Prostate gland (tissue), 2 donors: ENCODE measurements at places on chromosomes 16 and 17. TPM values are rescaled to one million over a fixed set of nuclear protein-coding genes. Genes with fewer than 3 reads are reported as not detected.

DNA sequence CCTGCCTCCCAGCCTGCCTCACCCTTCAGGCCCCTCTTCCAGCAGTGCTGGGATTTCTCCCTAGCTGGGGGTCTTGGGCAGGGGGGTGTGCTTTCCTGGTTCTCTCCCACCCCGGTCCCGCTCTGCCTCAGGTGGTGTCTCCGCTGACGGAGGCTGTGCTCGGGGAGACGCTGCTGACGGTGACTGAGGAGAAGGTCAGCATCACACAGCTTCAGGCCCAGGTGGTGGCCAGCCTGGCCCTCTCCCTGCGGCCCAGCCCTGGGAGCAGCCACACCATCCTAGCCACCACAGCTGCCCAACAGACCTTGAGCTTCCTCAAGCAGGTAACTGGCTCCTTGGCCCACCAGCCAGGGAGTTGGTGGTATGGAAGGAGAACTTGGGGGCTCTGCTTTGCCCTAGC, 56.5 kb downstream of the TMEM132E start:
- DNase-seq, result no peak

The PRR29 gene
- total RNA-seq, result 0.09 TPM

- no peak for DNase-seq
Observed at GRCh38 chr17:83124871-83125514, 45.6 kb downstream of the METRNL start.

DNA sequence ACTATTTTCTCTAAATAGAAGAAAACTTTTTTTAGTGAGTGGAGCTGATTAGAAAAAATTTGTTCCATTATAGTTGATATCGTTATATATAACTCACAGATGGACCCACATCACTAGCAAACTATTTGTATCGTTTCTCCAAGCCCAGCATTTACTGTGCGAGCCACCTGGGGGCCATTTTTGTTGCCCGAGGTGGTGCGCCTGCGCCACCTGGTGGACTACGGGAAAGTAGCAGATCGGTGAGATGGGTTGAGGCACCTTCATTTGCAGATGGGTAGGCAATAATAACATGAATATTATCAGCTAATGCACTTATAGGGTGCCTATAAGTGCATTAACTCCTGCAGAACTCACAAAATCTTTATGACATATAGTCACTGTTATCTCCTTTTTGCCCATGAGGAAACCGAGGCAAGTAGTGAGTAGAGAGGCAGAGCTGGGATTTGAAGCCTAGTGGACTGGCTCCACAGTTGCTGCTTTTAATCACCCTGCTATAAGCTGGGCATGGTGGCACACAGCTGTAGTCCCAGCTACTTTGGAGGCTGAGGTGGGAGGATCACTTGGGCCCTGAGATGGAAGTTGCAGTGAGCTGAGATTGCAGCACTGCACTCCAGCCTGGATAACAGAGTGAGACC, 23.2 kb upstream of the NTN1 start:
- DNase-seq, result no peak

GRCh38 chr17:11935734-11936406, 61.4 kb downstream of the ZNF18 start:
- DNase-seq, result peak; percentile 38

The NOTUM gene
- total RNA-seq, result 8.3 TPM

The GCGR gene
- not detected for total RNA-seq

The DHRS7C gene
- not detected for total RNA-seq

The OR2C1 gene
- total RNA-seq, result 1.1 TPM

DNA sequence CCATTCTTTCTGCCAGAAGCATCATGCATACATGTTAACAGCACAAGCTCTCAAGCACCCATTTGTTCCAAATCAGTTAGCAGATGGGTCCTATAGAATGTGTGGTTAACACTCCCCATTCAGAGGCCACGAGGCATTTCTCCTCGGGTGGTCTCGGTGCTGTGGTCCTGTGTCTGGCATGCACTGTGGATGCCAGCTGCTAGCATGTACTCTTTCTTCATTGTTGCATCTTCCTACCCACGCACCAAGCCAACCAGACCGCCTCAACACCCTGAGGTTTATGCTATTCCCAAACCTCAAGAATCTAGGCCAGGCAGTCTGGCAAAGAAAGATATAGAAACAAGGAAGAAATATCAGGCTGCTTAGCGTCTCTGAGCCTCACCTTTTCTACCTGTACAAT, 27.8 kb upstream of the MRTFB start:
- no peak for DNase-seq

GRCh38 chr17:59423903-59424302, 92.4 kb downstream of the YPEL2 start:
- DNase-seq, result no peak

- DNase-seq, result no peak
Observed at GRCh38 chr17:80675438-80676095, 130.9 kb downstream of the RPTOR start.

DNA sequence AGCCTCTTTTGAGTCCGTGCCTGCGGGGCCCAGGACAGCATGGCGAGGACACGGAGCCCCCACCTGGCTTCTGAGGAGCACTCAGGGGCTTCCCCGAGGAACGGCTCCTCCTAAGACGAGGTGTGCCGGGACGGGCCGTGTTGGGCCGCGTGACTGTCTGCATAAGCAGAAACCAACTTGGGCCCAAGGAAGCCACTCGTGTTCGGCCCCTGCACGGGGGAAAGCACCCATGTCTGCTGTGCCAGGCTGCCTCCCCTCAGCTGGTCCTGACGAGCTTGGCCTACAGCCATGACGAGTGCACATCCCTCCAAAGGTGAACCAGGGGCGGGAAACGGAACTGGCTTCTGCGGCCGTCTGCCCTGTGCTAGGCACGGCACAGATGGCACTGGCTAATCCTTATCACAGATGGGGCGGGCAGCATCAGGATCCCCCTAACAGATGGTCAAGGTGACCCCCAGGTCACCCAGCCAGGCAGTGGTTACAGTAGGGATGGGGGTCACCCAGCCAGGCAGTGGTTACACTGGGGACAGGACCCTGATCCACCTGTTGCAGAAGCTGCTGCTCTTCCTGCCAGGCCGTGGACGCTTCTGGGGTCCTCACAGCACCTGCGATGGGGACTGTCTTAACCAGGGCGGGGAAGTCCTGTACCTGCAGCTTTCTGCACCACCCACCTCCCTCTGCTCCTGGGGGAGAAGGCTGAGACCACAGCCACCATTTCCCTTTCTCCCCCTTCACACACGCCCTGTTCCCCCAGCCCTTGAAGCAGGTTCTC, 25.6 kb downstream of the MRM3 start:
- DNase-seq, result no peak

GRCh38 chr16:66395806-66396555, 29.5 kb downstream of the CDH5 start:
- no peak for DNase-seq

GRCh38 chr17:17034496-17035075, 7.7 kb upstream of the MPRIP start:
- no peak for DNase-seq

GRCh38 chr17:58788199-58788598, 32.5 kb downstream of the PPM1E start:
- no peak for DNase-seq

The SLC13A2 gene
- total RNA-seq, result 0.68 TPM

- no peak for DNase-seq
Observed at GRCh38 chr16:26688105-26688504, 378.6 kb upstream of the C16orf82 start.

The DNAJA3 gene
- 60.0 TPM for total RNA-seq

The LDAF1 gene
- 97.5 TPM for total RNA-seq

DNA sequence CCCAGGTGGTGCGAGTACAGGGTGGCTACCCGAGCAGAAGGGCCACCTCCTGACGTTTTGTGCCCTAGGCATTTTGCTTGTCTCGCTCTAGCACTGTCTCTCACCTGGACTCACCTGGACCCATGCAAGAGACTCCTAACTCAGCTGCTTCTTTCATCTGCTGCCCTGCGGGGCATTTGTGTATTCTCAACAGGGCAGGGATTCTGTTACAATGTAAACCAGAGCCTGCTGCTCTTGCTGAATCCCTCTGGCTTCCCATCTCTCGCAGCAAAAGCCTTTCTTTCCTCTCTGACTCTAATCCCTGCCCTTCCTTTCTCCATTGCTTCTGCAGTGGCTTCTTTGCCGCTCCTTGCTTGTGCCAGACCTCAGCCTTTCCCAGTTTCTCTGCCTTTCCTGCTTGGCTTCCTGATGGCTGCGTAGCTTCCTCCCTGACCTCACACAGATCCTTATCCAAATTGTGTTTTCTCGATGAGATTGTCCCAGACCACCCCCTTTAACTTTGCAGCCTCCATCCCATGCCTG, 10.2 kb downstream of the ARSG start:
- DNase-seq, result no peak

GRCh38 chr16:67284699-67285646, 5.6 kb downstream of the PLEKHG4 start:
- peak; percentile 36 for DNase-seq

- peak; percentile 72 for DNase-seq
Observed at GRCh38 chr17:72618001-72618509, 474.4 kb downstream of the SLC39A11 start.

- no peak for DNase-seq
Observed at GRCh38 chr17:49157784-49158183, 25.2 kb downstream of the B4GALNT2 start.

DNA sequence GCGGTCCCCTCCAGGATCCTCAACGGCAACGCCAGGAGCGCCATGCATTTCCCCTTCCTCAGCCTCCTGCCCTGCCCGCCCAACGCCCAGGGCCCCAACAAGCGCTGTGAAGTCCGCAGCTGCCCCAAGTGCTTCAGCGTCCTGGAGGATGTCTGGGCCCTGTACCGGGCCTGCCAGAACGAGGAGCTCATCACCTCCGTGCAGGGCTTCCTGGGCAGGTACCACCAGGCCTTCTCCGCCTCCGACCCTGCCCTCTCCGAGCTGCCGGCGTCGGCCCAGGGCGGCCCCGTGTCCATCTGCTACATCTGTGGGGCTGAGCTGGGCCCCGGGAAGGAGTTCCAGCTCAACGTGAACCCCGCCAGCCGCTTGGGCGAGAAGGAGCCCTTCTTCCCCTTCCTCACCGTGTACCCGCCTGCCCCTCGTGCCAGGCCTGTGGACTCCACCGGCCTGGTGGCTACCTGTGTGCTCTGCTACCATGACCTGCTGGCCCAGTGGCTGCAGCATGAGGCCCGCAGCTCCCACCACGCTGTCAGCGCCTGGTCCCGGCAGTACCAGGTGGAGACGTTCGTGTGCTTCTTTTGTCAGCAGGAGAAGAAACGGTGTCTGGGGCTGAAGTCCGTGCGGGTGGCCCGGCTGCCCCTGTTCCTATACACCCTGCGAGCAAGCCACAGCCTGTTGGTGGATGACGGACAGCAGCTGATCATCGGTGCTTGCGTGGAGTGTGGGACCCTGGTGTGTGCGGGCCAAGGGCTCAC, 58.9 kb upstream of the CIBAR2 start:
- no peak for DNase-seq

The BAIAP3 gene
- total RNA-seq, result 12.1 TPM

GRCh38 chr16:89695875-89696669, 5.4 kb downstream of the SPATA2L start:
- DNase-seq, result no peak

DNA sequence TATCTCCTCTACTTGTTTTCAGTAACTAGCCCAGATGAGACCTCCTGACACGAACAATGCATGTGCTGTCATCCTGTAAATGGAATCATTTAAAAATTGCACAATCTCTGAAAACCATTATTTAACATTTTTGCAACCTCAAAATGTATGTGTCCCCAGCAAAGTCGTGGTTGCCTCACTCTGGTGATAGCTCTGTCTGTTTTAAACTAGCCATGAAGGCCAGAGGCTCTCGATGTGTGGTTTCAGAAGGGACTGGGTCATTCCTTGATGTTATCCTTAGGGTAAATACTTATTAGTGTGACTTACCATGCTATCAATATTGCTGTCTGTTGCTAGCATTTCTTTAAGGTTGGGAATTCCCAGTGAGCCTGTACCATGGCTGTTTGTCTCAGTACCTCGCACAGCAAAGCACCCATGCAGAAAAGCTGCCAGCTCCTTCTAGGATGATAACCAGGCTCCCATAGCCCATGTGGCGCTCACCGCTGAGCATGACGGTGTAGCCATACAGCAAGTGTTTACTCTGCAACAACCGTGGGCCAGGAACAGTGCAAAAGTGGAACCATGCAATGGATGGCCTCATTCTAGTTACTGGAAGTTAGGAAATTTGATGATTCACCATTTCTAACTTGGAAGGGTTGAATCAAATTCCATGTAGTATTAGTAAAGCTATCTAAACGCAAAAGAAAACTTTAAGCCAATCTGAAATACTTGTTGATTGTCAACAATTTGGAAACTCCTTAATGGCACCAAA, 2.9 kb upstream of the PGS1 start:
- no peak for DNase-seq

The RAB11FIP4 gene
- 22.5 TPM for total RNA-seq

DNA sequence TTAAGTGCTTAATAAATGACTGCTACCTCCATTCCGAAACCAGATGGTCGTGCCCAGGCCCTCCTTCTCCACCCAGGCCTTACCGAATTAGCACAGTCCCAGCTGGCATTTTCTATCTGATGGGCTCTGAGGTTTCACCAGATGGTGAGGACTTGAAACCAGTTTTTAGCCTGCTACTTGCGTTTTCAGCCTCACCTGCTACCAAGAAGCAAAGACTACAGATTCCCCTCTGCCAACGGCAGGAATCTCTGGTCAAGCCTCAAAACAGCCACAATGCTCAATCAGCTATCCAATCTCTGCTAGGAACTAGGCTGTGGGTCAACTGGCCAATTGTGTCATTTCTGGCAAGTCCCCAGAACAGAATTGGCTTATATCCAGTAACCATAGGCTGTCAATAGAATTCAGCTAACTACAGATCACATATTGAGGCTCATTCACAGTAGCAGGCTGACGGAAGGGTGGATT, 11.7 kb downstream of the PECAM1 start:
- no peak for DNase-seq

- DNase-seq, result no peak
Observed at GRCh38 chr17:63960430-63960829, 12.3 kb downstream of the SCN4A start.

DNA sequence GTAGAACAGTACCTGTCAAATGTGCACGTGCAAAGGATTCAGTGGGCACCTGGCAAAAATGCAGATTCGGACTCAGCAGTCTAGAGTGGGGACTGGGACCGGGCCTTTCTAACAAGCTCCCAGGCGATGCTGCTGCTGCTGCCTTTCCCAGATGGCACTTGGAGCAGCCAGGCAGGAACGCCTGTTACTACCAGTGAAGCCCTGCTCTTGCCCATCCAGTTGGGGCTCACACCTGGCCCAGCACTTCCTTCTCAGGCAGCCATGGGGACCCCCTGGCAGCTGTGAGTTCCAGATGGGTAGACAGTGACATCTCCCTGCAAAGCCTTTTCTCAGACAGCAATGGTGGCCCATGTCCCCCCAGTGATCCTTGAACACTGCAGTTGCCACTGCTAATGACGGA, 30.4 kb downstream of the KDM8 start:
- no peak for DNase-seq

DNA sequence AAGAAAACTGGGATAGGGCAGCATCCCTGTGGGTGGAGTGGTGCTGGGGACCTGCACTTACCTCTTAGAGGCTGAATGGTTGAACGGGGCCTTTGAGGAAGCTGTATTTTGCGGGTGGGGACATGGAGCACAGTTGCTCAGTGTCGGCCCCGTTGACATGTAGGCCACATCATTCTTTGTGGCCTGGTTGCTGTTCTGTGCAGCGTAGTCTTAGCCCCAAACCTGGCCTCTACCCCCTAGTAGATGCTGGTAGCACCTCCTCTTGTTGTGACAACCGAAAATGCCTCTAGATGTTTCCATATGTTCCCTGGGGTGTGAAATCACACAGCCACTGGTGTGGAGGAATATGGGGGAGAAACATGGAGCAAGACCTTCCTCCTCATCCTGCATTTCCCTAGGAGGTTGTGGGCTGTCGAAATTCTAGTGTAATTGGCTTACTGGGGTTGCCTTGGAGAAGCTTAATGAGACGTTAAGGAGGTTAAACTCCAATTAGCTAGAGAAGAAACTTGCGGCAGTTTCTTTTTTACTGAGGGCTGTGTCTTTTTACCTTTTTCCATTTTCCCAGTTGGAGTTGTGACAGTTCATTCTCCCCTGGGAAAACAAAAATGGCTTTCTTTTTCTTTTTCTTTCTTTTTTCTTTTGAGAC, 9.4 kb downstream of the ABCC1 start:
- no peak for DNase-seq
